PC-3 (cell line): ENCODE measurements at places on chromosomes 12 and 14. TPM values are rescaled to one million over a fixed set of nuclear protein-coding genes. Genes with fewer than 3 reads are reported as not detected.

SLC39A2 gene
- total RNA-seq: not detected in 2 replicates

CLEC4D gene
- not detected in 2 replicates for total RNA-seq

VRTN gene
- total RNA-seq: not detected in 2 replicates

LGR5 gene
- 0.04 and 0.46 TPM in 2 replicates for total RNA-seq
